ENCODE measurements at places on chromosomes 2 and 18.

- DNase-seq, result no peak
These were observed 707 bp upstream of the DGUOK start for GRCh38 chr2:73925853-73926492.

DNA sequence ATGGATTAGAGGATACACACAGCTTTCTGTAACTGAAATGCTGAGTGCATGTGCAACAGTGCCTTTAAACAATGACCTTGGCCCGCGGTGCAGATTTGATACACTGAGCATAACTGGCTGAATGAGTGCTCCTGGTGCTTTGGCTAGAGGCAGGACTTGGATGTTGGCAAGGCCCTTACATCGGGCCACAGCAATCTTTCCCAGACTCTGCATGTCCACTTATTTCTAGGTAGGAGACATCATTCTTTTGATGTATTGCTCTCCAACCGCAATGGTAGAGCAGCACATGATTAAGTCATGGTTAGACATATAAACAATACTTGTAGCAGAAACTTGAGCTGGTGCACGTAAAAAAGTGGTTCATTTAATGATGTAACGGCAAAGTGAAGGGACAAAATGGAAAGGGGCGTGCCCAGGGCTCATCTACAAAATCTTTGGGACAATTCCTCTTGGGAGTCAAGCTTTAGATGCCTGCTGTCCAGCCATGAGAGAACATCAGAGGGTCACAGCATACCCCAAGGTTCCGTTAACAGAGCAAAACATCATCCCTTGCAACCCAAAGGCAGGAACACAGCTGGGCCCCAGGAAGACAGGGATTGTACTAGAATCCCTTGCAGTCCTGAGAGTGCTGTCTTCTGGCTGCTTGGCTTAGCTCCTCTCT is 43.4 kb downstream of the RAB31 start:
- DNase-seq, result no peak

- DNase-seq, result no peak
These were observed 5.4 kb upstream of the CPS1 start for GRCh38 chr2:210551001-210551400.

GRCh38 chr18:47420130-47420529 is 168.7 kb upstream of the SKOR2 start:
- DNase-seq, result no peak

- DNase-seq, result no peak
These were observed 70.7 kb downstream of the EMX1 start for GRCh38 chr2:72988041-72988440.
